ENCODE measurements at places on chromosomes 7 and 10.
A peak's percentile ranks its signal among the peaks of the same experiment; 100 is the strongest.

DNA sequence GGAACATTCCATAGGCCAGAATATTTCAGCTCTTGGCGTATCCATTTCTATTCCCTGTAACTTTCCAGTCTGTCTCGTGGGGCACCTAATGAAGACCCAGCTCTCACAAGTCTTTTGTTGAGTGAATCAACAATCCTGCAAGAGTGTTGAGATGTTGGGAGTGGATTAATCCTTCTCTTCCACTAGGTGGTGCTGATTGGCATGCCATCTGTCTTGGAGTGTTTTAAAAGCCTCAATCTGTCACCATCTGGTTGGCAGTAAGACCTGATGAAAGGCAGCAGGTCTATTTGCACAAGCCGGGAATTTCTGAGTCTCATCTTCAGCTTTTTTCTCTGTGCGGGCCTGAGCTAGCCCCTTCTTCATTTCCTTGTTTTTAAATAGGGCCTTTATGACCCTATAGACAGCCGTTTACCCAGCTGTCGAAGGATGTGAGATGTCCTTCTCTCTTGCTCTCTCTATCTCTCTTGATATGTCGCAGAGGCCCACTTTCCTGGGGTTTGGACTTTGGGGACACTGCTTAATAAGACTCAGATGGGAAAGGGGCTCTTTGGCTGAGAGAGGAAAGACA lies 180.5 kb downstream of the ZNF365 start:
- DNase-seq, result peak; percentile 47

- peak; percentile 12 for DNase-seq
Observed at GRCh38 chr10:72846238-72846637, 47.3 kb upstream of the OIT3 start.

DNA sequence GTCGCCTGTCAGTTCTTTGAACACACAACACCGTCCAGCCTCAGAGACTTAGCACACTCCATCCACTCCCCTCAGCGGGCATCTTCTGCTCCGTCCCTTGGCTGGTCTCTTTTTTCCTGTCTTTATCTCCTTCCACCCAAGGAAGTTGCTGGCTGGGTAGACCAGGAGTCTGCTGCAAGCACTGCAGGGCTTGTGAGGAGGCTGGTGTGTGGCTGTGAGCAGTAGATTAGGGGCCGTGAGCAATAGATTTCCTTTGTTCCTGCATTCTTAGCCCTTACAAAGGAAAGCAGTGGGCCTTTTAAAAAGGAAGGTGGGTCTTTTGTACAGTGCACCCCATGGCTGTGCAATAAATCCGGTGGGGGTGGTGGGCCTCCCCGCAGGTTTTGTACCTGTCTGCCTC lies 100.3 kb upstream of the BTBD16 start:
- no peak for DNase-seq

DNA sequence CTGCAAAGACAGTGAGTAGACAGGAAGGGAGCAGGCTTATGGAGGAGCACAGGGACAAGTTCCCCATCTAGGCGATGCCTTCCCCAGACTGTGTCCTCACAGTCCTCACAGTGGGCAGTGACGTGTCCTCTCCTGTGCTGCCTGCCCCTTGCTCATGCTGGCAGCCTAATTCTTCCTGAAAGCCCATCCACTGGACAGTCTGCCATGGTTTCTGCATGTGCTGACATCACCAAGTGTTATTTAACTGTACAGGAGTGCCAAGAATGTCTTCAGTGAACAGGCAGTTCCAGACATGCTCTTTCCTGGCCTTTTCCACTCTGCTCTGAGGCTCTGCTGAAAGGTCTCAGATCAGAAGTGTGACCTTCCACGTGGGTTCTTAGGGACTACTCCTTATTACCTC lies 54.1 kb downstream of the ZNF248 start:
- no peak for DNase-seq

- peak; percentile 22 for DNase-seq
Observed at GRCh38 chr7:105015390-105015965, 1.5 kb downstream of the KMT2E start.

GRCh38 chr7:2070151-2070763 lies 162.5 kb downstream of the MAD1L1 start:
- no peak for DNase-seq

DNA sequence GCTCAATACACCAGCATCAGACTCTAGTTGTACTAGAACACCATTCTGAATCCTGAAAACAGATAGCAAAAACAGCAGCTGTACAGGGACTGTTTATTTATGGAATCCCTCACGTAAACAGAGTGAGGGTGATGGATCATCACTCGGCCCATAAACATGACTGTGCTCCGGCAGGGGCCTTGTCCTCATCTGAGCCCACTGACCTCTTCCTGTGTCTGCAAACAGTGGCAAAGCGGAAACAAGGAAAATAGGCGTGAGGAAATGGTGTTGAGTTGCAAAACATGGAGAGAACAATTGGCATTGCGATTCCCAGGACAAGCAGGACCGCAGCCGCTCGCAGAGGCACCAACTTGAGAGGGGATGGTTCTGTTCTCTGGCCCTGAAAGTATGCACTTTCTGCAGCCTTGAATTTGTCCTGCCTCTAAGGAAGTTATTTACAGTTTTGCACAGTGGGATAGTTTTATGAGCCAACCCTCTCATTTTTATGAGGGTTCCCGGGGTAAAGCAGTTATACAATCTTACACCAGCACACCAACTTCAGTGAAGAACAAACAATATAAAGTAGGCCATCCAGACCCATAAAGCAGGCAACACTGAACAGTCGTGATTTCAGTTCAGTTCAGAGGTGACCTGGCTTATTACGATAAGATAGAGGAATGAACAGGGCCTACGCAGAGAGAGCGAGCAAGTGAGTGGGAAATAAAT lies 248.0 kb upstream of the FZD8 start:
- no peak for DNase-seq

- no peak for DNase-seq
Observed at GRCh38 chr10:3889961-3890522, 105.0 kb upstream of the KLF6 start.

- no peak for DNase-seq
Observed at GRCh38 chr10:49282879-49283341, 16.1 kb upstream of the C10orf71 start.

Measured in AG08396 (cell line).